Breast epithelium (tissue), 4 donors: ENCODE measurements at places on chromosomes 6 and 20.

DNA sequence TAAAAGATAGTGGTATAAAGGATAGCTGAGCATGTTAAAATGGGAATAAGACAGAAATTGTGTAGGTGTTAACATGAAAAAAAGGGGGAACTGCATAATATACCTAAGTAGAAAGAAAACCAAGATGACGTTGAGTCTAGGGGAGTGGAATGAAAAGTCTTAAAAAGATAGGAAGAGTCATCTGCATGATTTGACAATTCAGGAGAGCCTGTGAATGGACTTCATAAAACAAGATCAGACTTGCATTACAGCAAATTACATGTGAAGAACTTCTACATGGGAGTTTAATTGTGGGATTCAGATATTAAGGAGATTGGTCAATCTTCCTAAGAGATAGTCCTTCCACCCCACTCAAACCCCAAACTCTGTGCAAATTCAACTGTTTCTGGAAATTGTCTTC lies 85.5 kb downstream of the WASF1 start:
- no peak overlapping the region for H3K27ac ChIP-seq
- H3K27me3 ChIP-seq = no peaks in the 10 kb centered on the region
- no peak for DNase-seq
- H3K4me1 ChIP-seq = no peaks in the 10 kb centered on the region
- no peak overlapping the region for H3K4me3 ChIP-seq
- H3K36me3 ChIP-seq = no peaks in the 10 kb centered on the region

DNA sequence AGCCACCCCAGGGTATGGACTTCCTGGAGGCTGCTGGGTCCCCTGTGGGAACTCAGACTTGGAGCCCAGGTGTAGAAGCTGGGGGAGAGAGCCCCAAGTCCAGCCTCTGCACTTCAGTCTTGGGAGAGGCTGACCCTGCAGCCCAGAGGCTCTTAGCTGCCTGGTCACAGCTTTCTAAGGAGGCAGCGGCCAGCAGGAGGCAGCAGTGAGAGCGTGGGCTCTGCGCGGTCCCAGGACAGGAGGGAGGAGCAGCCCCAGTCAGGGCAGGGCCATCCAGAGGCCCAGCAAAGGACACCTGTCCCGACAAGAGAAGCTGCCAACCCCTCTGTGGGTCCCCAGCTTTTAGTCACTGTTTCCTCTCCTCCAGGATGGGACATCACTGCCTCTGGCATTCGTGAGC lies 9.4 kb downstream of the TREML2 start:
- DNase-seq = no peak
- H3K27me3 ChIP-seq = no peaks in the 10 kb centered on the region
- H3K4me1 ChIP-seq = no peaks in the 10 kb centered on the region

GRCh38 chr6:142523515-142524375 lies 221.9 kb downstream of the ADGRG6 start:
- H3K27me3 ChIP-seq = no peaks in the 10 kb centered on the region
- no peak overlapping the region for H3K4me3 ChIP-seq
- DNase-seq = no peak
- H3K36me3 ChIP-seq = no peaks in the 10 kb centered on the region

DNA sequence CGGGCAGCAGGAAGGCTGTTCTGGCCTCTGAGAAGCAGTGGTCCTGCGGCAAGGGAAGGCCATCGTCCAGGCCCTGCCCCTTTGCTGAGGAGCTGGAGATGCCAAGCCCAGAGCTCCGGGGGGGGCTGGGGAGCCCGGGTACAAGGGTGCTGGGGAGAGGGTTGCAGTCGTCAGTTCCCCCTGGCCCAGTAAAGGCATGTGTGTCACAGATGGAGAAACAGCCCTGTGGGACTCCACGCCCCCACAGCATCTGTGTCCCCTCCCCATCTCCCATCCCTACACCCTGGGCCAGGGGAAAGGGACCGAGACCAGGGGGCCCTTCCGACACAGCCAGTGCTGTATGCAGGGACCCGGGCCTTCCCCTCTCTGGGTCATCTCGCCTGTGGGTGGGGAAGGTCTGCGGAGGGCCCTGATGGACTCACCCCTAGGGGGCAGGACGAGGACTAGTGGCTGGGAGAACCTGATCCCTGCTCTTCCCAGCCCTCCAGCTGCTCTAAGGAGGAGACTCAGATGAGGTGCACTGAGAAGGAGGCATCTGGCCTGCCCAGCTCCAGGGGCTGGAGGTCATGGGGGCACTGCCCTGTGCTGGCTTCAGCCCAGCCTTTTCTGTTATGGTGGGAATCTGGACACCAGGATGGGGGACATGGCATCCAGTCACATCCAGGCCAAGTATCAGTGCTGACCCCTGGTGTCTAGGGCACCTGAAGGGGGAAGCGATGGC lies 609 bp downstream of the MYL9 start:
- no peak for DNase-seq
- no peaks in the 10 kb centered on the region for H3K27me3 ChIP-seq
- no peaks in the 10 kb centered on the region for H3K36me3 ChIP-seq
- peak overlapping the region; percentile 85 for H3K4me3 ChIP-seq
- H3K27ac ChIP-seq = peak overlapping the region; percentile 99

DNA sequence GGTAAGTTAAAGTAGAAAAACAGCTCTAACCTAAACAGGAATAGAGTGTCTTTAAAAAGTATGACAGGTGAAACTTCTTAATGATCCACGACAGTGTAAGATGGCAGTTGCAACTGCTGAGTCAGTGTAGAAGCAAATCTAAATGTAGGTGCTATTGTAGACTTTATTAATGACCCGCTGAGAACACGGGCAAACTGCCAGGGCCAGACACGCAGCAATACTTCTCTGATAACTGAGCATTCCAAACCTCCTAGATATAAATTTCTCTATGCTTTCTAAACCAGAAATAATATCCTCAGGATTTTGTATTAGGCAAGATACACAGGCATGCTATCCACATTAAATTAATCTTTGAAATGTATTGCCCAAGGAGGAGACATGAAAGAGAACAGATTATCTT lies 1076.4 kb downstream of the HACE1 start:
- no peak overlapping the region for H3K27ac ChIP-seq
- H3K4me1 ChIP-seq = no peaks in the 10 kb centered on the region
- DNase-seq = no peak

- no peaks in the 10 kb centered on the region for H3K36me3 ChIP-seq
- no peaks in the 10 kb centered on the region for H3K27me3 ChIP-seq
- no peak overlapping the region for H3K4me3 ChIP-seq
- no peaks in the 10 kb centered on the region for H3K4me1 ChIP-seq
- no peak overlapping the region for H3K27ac ChIP-seq
- DNase-seq = no peak
These were observed 218.5 kb downstream of the UST start for GRCh38 chr6:148965287-148965686.

GRCh38 chr6:2993755-2994317 lies 5.9 kb upstream of the NQO2 start:
- H3K27ac ChIP-seq = no peak overlapping the region
- H3K27me3 ChIP-seq = no peaks in the 10 kb centered on the region
- no peak for DNase-seq
- no peaks in the 10 kb centered on the region for H3K36me3 ChIP-seq

- no peaks in the 10 kb centered on the region for H3K27me3 ChIP-seq
- no peak for DNase-seq
- no peaks in the 10 kb centered on the region for H3K36me3 ChIP-seq
- H3K4me3 ChIP-seq = no peak overlapping the region
These were observed 18.0 kb downstream of the BAG2 start for GRCh38 chr6:57190140-57190539.

GRCh38 chr20:59728722-59729430 lies 124.5 kb downstream of the PHACTR3 start:
- H3K4me1 ChIP-seq = no peaks in the 10 kb centered on the region
- H3K27ac ChIP-seq = no peak overlapping the region
- DNase-seq = no peak
- H3K36me3 ChIP-seq = no peaks in the 10 kb centered on the region

GRCh38 chr6:87291883-87292282 lies 30.5 kb upstream of the SMIM8 start:
- H3K27me3 ChIP-seq = no peaks in the 10 kb centered on the region
- H3K27ac ChIP-seq = no peak overlapping the region
- no peak overlapping the region for H3K4me3 ChIP-seq
- H3K4me1 ChIP-seq = no peaks in the 10 kb centered on the region
- H3K36me3 ChIP-seq = no peaks in the 10 kb centered on the region

DNA sequence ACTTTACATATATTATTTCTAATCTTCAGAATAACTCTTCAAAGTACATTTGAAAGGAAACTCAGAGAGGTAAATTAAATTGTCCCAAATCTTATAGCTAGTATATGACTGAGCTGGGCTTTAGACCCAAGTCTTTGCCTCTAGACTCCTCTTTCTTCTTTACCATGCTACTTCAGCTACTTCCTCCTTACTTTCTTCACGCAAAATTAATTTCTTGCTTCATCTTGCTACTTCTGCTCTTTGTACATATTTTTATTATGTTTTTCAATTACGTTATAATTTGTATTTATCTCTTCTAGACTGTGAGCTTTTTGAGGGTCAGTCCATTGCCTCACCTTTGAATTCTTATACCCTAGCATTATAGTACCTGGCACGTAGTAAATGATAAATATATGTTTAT lies 5.3 kb downstream of the TMEM170B start:
- no peaks in the 10 kb centered on the region for H3K27me3 ChIP-seq
- no peak for DNase-seq

GRCh38 chr20:52420805-52421204 lies 229.2 kb upstream of the ZFP64 start:
- H3K27me3 ChIP-seq = no peaks in the 10 kb centered on the region
- no peak for DNase-seq
- no peak overlapping the region for H3K4me3 ChIP-seq
- no peaks in the 10 kb centered on the region for H3K4me1 ChIP-seq
- no peaks in the 10 kb centered on the region for H3K36me3 ChIP-seq

GRCh38 chr6:154683756-154684523 lies 49.3 kb upstream of the SCAF8 start:
- no peak overlapping the region for H3K27ac ChIP-seq
- DNase-seq = no peak

DNA sequence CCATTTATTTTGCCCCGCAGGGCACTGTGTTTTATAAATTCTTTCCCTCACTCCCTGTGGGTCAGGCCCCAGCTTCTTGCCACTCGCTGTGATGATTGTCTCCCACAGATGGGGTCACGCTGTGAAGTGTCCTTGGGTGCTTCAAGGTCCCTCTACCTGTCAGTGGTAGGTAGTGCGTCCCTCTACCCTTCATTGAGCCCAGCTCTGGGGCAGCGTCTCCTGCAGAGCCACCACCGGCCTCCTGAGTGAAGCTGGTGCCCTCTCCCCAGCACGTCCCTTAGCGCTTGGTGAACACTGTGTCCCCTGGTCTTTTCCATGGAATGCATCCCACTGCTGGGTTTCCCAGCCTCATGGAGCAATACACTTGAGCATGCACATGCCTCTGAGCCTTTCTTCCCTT lies 108.2 kb downstream of the NRN1 start:
- H3K27ac ChIP-seq = no peak overlapping the region
- H3K4me3 ChIP-seq = no peak overlapping the region
- H3K4me1 ChIP-seq = no peaks in the 10 kb centered on the region
- no peaks in the 10 kb centered on the region for H3K36me3 ChIP-seq
- no peak for DNase-seq
- H3K27me3 ChIP-seq = no peaks in the 10 kb centered on the region

GRCh38 chr6:44291841-44292240 lies 21.3 kb downstream of the AARS2 start:
- H3K4me3 ChIP-seq = no peak overlapping the region
- H3K27me3 ChIP-seq = no peaks in the 10 kb centered on the region
- no peaks in the 10 kb centered on the region for H3K4me1 ChIP-seq
- no peak overlapping the region for H3K27ac ChIP-seq
- DNase-seq = no peak
- H3K36me3 ChIP-seq = no peaks in the 10 kb centered on the region

- no peaks in the 10 kb centered on the region for H3K36me3 ChIP-seq
- no peak overlapping the region for H3K4me3 ChIP-seq
- H3K27ac ChIP-seq = no peak overlapping the region
- H3K27me3 ChIP-seq = no peaks in the 10 kb centered on the region
- DNase-seq = no peak
These were observed 232.3 kb downstream of the COL12A1 start for GRCh38 chr6:74973591-74973990.
